Effector CD4-positive, alpha-beta T cell (primary cell): ENCODE measurements at places on chromosomes 5 and 9.

GRCh38 chr9:117782931-117783788 lies 79.0 kb downstream of the TLR4 start:
- DNase-seq, result no peak

DNA sequence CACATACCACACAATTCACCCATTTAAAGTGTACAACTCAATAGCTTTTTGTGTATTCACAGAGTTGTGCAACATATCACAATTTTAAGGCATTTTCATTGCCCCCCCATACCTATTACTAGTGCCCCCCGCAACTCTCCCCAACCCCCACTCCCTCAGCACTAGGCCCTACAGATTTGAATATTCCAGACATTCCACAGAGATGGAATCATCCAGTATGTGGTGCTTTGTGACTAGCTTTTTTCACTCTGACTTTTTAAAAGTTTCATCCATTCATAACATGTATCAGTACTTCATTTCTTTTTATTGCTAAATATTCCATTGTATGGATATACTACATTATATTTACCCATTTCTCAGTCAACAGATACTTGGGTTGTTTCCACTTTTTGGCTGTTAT lies 102.9 kb upstream of the LRRTM2 start:
- no peak for DNase-seq

GRCh38 chr5:55039843-55040242 lies 15.8 kb downstream of the GZMK start:
- no peak for DNase-seq

DNA sequence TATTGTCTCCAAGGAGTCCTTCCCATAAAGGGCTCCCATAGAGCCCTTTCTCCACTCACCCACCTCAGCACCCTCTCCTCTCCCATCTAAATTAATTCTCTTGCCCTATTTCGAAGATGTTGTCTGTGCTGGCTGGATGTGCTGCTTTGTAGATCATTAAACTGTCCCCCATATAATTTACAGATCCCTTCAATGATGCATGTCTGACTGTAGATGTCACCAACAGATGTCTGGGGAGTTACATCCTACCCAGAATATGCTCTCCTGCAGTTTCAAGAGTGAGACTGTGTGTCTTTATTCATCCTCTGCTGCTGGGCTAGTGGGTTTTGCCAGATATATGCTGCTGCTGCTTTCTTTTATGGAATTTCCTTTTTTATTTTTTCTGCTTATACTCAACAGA lies 351.2 kb downstream of the MLLT3 start:
- no peak for DNase-seq

- DNase-seq, result no peak
These were observed 92.1 kb downstream of the LMNB1 start for GRCh38 chr5:126869005-126869451.

- DNase-seq, result no peak
These were observed 28.8 kb downstream of the SLC46A2 start for GRCh38 chr9:112861638-112862555.
